ENCODE measurements at places on chromosomes 1 and 21. TPM values are rescaled to one million over a fixed set of nuclear protein-coding genes. Genes with fewer than 3 reads are reported as not detected.

Gene RPAP2
- total RNA-seq, result 30.0 TPM

DNA sequence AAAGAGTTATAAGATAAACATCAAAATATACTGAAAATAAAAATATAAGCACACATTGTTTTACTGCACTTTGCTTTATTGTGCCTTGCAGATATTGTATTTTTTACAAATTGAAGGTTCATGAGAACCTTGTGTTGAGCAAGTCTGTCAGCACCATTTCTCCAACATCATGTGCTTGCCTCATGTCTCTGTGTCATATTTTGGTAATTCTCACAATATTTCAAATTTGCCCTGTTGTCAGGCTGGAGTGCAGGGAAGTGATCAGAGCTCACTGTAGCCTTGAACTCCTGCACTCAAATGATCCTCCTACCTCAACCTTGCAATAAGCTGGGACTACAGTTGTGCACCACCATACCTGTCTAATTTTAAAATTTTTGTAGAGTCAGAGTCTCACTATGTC is 21.3 kb upstream of the CNIH3 start:
- H3K4me3 ChIP-seq, result no peak overlapping the region
- no peak for DNase-seq
- H3K27me3 ChIP-seq, result peaks cover 4% of the 10 kb centered on the region
- no peak overlapping the region for H3K27ac ChIP-seq
- H3K4me1 ChIP-seq, result peaks cover 12% of the 10 kb centered on the region
- H3K36me3 ChIP-seq, result no peaks in the 10 kb centered on the region

- peak; percentile 54 for DNase-seq
- peaks cover 91% of the 10 kb centered on the region for H3K4me1 ChIP-seq
- H3K27me3 ChIP-seq, result no peaks in the 10 kb centered on the region
- peak overlapping the region; percentile 98 for H3K27ac ChIP-seq
These were observed 40.8 kb upstream of the A3GALT2 start for GRCh38 chr1:33361532-33362235.

- no peaks in the 10 kb centered on the region for H3K36me3 ChIP-seq
- peaks cover 3% of the 10 kb centered on the region for H3K27me3 ChIP-seq
- H3K4me3 ChIP-seq, result no peak overlapping the region
- no peak for DNase-seq
- H3K27ac ChIP-seq, result no peak overlapping the region
These were observed 90.4 kb downstream of the ROR1 start for GRCh38 chr1:63864224-63864641.

DNA sequence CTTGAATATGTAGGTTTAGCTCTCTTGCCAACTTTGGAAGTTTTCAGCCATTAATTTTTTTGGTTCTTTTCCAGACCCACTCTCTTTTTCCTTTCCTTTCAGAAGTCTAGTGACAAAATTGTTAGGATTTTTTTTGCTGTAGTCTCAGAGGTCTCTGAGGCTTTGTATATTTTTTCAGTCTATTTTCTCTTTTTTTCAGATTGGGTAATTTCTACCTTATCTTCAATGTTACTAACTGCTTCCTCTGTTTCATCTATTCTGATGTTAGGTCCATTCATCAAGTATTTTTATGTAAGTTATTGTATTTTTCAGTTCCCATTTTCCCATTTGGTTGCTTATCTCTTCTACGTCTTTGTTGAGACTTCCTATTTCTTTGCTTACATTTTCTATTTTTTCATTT is 15.7 kb downstream of the RGS2 start:
- no peaks in the 10 kb centered on the region for H3K36me3 ChIP-seq
- no peak for DNase-seq
- no peak overlapping the region for H3K27ac ChIP-seq

DNA sequence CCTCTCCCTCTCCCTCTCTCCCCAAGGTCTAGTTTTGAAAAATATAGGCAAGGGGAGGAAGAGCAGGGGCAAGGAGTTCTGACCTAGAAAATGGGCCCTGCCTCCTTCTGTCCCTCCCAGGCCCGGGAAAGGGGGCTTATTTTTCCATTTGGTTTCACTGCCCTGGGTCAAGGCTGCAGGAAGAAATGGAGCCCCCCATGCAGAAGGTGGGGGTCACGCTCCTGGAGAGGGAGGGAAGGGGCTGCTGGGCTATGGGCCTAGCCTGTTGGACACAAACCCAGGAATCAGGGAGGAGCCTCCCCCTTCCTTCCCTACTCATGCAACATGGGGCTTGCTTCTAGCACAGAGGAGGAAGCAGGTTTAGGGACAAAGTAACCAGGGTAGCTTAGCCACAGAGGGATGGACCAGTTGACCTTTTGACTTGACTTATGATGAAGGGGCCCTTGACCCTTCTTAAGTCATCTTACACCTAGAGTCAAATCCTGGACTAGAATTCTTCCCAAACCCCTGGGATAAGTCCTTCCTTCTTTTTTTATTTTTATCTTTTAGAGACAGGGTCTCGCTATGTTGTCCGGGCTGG is 70.4 kb upstream of the SSBP3 start:
- H3K27me3 ChIP-seq, result peaks cover 21% of the 10 kb centered on the region
- peak overlapping the region; percentile 96 for H3K27ac ChIP-seq
- H3K36me3 ChIP-seq, result peaks cover 5% of the 10 kb centered on the region
- DNase-seq, result no peak
- peak overlapping the region; percentile 51 for H3K4me3 ChIP-seq
- H3K4me1 ChIP-seq, result peaks cover 46% of the 10 kb centered on the region

DNA sequence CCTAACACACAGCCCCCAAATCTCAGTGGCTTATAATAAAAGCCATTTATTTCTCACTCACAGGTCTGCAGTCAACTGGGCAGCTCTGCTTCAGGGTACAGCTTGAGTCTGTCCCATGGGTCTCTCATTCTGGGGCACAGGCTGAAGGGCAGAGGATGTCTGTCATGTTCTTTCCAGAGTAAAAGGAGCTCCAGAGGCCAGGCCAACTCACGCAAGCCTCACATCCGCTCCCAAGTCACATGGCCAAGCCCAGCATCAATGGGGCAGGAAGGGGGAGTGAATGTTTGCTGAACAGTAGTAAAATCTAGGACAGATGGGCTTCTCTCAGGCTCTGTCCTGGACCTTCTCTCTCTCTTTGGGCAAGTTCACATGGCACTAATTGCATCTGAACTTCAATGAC is 7.1 kb upstream of the SSBP3 start:
- peaks cover 14% of the 10 kb centered on the region for H3K27me3 ChIP-seq
- H3K4me3 ChIP-seq, result no peak overlapping the region
- H3K27ac ChIP-seq, result no peak overlapping the region
- H3K36me3 ChIP-seq, result no peaks in the 10 kb centered on the region
- H3K4me1 ChIP-seq, result peaks cover 29% of the 10 kb centered on the region
- DNase-seq, result no peak

GRCh38 chr1:69671363-69672010 is 103.8 kb downstream of the LRRC7 start:
- H3K4me3 ChIP-seq, result no peak overlapping the region
- no peaks in the 10 kb centered on the region for H3K27me3 ChIP-seq
- no peak overlapping the region for H3K27ac ChIP-seq
- H3K4me1 ChIP-seq, result no peaks in the 10 kb centered on the region
- no peak for DNase-seq
- H3K36me3 ChIP-seq, result no peaks in the 10 kb centered on the region

All from endothelial cell (in vitro differentiated cells).